Mucosa of gallbladder (tissue), 1 donor: ENCODE measurements at places on chromosomes 12 and 14. TPM values are rescaled to one million over a fixed set of nuclear protein-coding genes. Genes with fewer than 3 reads are reported as not detected.
A peak's percentile ranks its signal among the peaks of the same experiment; 100 is the strongest.

DNA sequence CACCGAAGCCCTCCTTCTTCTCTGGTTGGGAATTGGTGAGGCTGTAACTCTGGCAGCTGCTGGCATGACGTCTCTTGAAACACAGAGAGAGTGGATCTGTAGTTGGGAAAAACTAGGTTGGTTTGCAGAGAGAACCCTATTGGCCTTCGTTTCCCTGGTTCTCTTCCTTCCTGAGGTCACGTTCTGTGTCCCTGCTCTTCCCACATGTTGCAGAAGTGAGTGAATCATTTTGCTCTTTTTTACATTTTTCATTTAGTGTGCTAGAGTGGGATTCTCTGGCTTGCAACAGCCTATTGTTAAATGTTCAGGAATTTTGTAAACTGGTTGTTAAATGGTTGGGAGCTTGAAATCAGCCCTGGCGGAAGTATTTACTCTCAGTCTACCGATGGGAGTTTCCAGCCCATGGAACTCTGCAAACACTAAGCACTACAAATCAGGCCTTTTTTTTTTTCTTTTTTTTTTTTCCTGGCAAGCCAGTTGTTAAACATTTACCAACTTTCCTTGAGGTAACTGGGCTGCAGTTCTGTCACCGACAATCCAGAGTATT lies 26.8 kb upstream of the CKAP4 start:
- DNase-seq, result no peak

CAPZA3 gene
- total RNA-seq, result 0.20 TPM

- DNase-seq, result no peak
These were observed 96.5 kb upstream of the DAAM1 start for GRCh38 chr14:59091976-59092375.

- no peak for DNase-seq
These were observed 3.8 kb downstream of the GXYLT1 start for GRCh38 chr12:42140901-42141300.

DNA sequence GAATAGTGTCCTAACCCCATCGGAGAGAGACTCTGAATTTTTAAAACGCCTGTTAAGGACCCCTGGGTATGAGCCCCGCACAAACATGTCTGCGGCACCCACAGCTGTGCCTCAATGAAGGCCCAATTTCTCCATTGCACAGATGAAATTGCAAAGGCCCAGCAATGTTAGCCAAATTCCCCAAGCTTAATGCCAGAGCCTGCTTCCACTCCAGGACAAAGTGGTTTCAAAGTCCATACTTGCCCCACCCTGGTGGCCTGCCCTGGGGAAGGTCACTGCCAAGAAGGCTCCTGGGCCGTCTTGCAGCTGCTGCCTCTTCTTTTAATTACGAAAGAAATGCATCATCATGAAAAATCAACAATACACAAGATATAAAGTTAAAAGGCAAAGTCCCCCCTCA lies 1179.7 kb downstream of the VRK1 start:
- DNase-seq, result peak; percentile 65

GRCh38 chr14:53850714-53851296 lies 105.8 kb downstream of the BMP4 start:
- no peak for DNase-seq

DNA sequence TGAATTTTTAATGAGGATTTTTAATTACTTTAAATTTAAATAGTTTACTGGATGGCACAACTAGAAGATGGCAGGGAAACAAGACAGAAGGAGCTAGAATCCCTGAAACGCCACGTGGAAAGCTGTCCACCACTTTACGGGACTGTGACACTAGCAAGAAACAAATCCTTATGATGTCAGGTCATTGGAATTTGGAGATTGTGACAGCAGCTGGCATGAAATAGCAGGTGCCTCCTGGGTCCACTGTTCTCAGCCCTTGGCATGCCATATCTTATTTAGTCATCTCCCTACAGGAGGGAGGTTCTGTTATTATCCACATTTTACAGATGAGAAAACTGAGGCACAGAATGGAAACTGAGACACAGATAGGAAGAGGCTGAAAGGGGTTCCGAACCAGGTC lies 113.8 kb downstream of the BCL11B start:
- no peak for DNase-seq

- DNase-seq, result no peak
These were observed 64.0 kb downstream of the NUMB start for GRCh38 chr14:73394317-73394716.

DNA sequence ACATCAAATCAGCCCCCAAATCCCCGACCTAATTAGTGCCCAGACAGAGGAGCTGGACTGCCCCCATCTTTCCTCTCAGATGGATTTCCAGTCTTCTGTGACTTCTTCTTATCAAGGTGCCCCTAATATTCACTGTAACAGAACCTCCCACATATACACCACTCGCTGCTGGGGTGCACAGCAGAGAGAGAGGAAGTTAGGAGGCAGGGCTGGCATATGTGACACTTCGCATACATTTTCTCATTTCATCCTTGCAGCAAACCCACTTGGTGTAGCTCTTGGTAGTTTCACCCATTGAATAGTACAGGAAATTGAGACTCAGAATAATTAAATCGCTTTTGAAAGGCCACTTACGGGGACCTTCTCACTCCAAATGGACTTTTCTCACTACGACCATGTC lies 56.5 kb upstream of the CCND2 start:
- no peak for DNase-seq

SLC4A8 gene
- total RNA-seq, result 2.6 TPM

DNA sequence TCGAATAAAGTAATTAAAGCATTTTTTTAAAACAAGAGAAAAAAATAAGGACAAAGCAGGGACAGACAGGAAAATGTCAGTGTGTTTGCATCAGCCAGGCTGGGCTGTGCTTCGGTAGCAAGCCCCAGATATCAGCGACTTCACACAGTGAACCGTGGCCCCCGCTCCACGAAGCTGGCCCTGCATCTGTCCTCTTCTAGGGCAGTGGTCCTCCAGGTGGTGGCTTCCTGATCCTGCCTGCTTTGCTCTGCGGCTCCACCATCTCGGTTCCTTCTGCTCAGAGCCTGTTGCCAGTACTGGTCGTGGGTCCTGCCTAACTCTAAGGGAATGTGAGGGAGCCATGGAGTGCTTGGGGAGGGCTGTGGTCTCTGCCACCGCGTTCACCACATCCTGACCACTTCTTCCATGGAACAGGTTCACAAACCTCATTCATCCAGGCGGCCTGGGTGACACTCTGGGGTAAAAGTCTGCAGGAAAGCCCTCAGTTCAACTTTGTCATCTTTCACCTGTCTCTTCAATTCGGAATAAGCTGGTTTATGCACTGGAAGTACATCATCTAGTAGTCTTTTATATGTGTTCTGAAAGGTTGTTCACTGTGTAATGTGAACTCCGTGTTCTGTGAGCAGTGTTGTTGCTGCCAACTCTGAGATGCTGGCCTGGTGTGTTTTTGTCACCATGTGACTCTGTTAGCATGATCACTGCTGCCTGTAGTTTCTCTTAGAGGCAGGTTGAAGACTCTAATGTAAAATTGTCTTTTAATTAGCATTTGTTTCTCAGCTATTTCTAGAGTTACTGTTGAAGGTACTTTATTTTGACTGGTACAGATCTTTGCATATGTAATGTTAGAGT lies 47.9 kb downstream of the ANKRD9 start:
- DNase-seq, result no peak
